HCT116 (cell line): ENCODE measurements at places on chromosomes 2 and 18.

DNA sequence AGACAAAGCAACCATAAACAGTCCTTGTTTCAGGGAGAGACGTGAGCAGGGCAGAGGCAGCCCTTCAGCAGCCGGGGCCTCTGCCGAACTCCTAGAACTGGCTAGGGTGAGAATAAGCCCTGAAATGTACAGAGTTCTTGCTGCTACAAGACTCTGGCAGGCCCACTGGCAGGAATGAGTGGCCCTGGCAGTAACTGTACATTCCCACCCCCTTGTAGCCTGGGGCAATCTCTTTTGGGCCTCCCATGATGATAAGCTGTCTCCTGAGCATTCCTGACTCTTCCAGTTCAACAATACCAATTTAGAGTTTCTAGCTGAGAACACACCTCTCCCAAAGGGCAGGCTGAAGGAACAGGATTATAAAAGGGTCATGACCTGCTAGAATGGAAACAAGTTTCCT is 54.3 kb downstream of the HAUS1 start:
- no peak for DNase-seq

GRCh38 chr2:173028141-173028540 is 47.5 kb upstream of the MAP3K20 start:
- DNase-seq: no peak

- no peak for DNase-seq
These were observed 104.2 kb downstream of the TGIF1 start for GRCh38 chr18:3554091-3554601.

- peak; percentile 75 for DNase-seq
These were observed at the start of gene SANBR for GRCh38 chr2:61065714-61066709. SANBR (plus strand) TSS chr2:61065871; CDS start chr2:61070351, 4,480 bp downstream.

GRCh38 chr2:200042102-200042735 is 86.8 kb downstream of the MAIP1 start:
- DNase-seq: no peak
